ENCODE measurements at places on chromosomes 3 and 15.

- no peak for DNase-seq
These were observed 76.7 kb upstream of the LPP start for GRCh38 chr3:188077160-188077799.

DNA sequence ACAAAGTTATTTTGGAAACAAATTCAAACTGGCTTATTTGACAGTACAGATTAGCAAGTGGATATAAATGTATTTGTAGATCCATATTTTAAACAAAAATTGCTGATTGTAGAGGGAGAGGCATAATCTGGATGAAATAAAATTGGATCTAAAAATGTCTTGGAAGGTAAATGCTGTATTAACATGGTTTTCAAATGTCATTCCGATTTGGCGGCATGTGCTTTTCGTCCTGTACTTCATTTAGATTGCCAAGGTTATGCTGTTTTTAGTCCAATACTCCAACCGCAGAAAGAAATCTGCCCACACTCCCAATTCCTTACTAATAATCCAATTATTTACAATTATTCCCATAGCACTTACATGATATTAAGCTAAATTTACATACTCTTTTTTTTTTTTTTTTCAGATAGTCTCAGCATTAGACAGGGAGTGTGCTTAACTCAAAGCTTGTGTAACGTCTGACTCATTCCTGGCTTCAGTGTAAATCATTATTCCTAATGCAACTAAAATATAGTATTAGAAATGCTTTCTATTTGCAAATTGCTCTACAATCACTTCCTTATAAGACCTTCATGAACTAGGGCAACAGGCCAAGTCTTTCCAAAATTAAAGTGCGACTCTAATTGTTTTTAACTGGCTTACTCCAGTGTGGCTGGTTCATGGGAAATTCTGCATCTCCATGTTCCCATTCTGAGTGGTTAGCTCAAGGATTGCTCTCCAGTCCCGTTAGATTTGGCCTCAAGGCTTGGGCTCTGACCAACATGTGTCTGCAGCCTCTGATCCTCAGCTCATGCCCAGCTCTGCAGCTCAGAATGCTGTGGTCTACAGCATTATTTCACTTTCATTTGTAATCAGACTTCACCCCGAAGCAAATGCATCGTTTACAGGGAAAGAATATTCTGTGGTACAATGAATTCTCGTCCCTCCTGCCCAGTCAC lies 103.9 kb downstream of the FBN1 start:
- DNase-seq = no peak

DNA sequence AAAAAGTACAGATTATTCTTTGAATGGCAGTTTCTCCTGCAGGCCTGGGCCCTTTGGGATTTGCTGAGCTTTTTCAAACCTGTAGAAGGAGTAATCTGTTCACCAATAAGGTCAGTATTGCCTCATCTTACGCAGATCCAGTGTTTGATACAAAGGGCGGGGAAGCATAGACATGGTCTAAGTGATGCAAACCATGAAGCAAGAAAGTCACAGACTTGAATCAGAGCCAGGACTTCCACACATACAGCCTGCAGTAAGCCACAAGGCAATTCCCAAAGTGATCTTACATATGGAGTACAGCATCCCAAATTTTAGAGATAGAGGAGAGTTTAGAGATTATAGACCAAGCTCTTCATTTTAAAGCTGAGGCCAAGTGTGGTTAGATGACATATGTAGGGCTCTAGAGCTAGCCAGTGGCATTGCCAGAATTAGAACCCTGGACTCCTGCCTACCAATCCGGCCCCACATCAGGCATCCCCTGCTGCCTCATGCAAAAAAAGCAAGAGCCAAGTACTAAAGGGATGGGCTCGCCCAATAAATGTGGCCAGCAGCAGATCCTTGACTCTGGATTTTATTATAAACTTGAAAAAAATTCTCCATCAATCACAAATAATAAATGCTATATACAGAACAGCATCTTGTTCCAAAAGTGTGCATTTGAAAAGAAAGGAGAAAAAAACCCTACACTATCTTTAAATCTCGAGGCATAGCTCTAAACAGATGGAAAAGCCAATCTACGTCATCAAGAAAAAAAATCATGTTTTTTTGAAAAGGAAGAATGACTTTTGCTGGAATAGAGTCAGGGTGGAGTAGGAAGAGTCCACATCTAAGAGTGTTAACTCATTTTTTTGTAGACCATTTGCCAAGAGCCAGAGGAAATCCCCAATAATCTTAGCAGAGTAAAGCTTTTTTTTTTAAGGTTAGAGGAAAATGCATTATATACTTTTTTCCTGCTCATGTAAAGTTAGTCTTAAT lies 24.0 kb downstream of the ABI3BP start:
- DNase-seq = no peak

DNA sequence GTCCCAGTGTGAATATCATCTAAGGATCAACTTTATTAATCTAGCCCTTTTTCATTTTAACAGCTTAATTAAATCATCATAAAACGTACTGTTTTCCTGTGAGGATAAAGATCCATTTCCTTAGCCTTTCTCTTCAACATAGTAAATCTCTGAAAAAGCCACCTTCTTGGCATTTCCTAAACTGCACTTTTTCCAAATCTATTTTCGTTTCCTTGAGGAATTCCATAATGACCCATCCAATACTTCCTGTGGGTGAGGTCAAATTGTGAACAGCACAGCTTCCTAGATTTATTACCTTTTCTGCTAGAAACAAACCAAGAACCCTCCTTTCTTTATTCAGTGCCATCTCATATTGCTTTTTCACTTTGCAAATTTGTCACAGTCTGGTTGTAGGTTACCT lies 129.4 kb upstream of the CNTN4 start:
- no peak for DNase-seq

- no peak for DNase-seq
These were observed 159.0 kb upstream of the KCNH8 start for GRCh38 chr3:18989237-18989795.

GRCh38 chr3:43015991-43016865 lies 37.1 kb downstream of the GASK1A start:
- DNase-seq = no peak

DNA sequence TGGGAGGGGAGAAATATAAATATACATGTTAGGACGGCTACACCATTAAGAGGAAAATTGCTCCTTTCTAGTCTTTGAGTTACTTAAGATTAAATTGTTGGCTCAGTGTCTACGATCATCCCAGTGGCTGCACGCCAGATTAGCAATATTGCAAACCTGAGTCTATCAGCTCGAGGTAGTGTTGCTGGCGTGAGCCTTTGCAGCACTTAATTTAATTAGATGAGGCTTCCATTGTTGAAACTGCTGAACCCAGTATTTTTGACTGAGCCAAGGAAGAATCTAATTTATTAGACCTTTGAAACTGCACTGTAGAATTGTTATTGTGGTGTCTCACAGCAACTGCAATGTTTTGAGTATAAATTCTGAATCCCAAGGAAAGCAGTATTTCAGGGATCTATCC lies 782.4 kb upstream of the ROBO1 start:
- DNase-seq = no peak

Data from GM06990 (cell line).